Left lung (tissue), 14 donors: ENCODE measurements at places on chromosomes 6 and 20.

GRCh38 chr20:41927189-41927588, 309.0 kb upstream of the CHD6 start:
- DNase-seq = no peak

DNA sequence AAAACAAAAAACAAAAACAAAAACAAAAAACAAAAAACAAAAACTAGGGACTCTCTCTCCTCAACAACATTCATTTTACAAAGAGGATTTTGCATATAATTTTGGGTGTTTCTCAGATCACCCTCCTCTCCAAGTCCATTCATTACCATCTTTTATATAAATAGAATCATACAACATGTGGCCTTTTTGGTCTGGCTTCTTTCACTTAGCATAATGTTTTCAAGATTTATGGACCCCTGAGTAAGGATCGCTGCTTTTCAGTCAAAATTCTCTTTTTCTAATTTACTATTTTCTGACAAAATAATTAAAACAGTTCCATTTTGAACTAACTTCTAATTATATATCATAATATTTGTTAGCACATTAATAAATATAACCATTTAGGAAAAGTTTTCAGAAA, 94.8 kb downstream of the UBE3D start:
- no peak for DNase-seq

- no peak for DNase-seq
These were observed 6.1 kb downstream of the EDN1 start for GRCh38 chr6:12296255-12296573.

DNA sequence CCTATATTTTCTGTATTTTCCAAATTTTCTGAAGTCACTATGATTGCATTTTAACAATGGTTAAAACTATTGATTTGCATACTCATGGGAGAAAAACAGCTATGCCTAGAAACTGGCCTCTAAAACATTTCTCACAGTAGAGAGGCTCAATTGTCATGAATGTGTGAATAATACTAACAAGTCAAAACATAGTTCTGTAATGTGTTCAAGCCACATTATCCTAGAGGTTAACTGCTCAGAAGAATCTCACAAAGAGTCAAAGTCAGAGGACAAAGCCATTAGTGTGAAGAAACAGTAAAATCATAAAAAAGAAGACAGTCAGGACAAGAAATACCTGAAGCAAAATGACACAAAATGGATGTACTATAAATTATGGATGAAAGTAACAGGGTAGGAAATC, 12.5 kb upstream of the ALDH8A1 start:
- no peak for DNase-seq

DNA sequence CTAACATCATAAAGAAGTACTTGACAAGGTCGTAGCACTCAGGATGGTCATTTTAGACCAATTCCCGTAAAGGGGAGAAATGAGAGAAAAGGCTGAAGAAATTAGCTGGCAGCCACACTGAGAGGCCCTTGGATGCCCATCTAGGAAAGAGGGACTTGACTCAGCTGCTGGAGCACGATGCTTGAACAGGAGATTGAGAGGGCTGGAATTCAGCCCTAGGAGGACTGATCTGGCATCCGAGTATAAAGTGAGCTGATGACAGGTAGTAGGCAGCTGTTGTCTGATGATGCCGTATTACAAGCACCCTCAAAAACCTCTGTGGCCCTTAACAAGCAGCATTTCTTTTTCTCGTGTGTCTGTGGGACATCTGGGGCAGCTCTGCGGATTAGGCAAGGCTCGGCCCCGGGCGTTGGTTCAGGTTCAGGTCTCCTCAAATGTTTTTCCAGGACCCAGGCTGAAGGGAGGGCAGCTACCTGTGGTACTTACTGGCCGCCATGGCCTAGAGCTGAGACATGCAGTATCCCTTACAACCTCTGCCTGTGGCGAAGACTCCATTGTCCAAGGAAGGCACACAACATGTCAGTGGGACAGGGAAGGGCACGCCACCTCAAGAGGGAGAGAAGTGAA, 219.6 kb upstream of the SNX9 start:
- no peak for DNase-seq

DNA sequence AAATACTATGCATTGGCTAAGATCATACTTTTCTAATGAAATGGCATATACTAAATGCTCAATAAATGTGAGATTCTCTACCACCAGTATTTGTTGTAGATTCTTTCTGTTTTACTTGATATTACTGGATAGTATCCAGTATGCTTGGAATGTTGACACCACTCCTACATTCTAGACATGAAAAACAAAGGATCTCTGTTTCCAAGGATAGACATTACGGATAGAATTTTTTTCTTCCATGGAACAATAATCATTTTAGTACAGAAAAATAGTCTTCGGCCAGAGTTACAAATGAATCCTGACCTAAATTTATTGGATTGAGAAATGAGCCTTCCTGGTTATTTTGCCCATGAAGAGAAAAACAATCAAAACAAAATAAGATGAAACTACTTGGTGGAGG, 258.2 kb upstream of the NT5E start:
- no peak for DNase-seq

DNA sequence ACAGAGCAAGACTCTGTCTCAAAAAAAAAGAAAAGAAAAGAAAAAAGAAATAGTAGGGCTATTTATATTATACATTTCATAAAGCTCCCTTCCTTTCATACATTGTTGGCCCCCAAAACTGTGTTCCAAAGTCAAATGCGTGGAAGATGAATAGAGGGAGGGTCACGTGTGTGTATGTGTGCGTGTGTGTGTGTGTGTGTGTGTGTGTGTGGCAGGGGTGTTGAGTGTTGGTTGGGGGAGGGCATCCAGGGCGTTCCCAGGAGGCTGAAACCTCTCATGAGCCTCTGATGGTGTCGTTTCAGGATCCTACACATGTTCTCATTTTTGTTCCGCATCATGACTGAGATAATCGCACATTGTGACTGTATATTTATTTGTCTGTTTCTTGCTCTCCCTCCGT, 7.8 kb upstream of the BPIFB1 start:
- no peak for DNase-seq
